ENCODE measurements at places on chromosomes 7 and 10.

DNA sequence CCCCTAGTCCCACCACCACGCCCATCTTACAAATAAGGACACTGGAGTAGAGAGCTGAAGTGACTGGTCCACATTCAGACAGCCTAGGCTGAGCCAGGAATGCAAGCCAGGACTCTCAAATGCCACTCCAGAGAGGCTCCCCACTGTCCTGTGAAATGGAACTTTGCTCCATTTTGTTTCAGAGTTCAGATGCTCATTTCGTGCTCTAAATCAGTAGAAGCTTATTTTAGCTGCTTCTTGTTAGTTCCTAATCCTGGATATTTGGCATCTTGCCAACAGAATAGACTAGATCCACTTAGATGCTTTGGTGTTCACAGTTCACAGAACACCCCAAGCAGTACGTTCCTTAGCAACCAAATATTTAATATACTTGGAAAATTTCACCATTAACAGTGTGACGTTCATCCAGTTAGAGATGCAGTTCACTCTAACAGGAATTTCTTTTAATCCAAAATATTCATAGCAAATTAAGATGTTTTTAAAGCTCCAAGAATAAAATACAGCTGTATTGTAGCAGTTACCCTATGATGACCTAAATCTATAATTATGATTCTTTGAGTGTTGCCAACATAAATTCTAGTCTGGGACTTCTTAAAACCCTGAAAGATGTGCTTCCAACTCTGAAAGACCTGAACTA is 7.3 kb downstream of the MMP21 start:
- no peak for DNase-seq

DNA sequence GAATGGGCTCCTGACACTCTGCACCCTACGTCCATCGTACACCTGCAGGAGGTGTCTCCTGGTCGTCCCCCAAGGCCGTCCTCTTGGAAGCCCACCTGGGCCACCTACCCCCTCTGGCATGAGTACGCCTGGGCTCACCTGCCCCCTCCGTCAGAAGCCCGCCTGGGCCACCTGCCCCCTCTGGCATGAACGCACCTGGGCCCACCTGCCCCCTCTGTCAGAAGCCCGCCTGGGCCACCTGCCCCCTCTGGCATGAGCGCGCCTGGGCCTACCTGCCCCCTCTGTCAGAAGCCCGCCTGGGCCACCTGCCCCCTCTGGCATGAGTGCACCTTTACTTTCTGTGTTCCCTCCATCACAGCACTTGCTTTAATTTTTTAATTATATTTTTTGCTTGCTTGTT is 401.2 kb downstream of the PTPRN2 start:
- no peak for DNase-seq

GRCh38 chr10:24916365-24916764 is 36.0 kb downstream of the PRTFDC1 start:
- DNase-seq = no peak

GRCh38 chr7:78261302-78261701 is 462.7 kb downstream of the PHTF2 start:
- no peak for DNase-seq

GRCh38 chr7:83794829-83795228 is 145.9 kb upstream of the SEMA3E start:
- no peak for DNase-seq

DNA sequence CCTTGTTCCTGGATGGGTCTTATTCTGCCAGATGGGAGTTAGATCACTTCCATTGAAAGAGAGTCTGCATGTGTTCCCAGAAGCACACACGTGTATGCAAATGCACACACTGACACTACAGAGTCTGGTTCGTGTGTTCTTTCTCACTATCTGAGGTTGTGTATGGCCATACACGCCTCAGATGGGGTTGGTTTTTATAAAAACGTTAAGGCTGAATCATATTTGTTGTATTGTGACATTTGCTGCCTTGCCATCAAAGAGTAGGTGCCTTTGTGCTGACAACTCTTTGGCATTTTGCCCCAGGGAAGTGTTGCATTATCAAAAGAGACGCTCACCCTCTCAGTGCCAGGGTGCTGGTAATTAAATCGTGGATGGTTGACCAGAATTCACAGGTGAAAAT is 37.7 kb upstream of the HDAC9 start:
- no peak for DNase-seq

DNA sequence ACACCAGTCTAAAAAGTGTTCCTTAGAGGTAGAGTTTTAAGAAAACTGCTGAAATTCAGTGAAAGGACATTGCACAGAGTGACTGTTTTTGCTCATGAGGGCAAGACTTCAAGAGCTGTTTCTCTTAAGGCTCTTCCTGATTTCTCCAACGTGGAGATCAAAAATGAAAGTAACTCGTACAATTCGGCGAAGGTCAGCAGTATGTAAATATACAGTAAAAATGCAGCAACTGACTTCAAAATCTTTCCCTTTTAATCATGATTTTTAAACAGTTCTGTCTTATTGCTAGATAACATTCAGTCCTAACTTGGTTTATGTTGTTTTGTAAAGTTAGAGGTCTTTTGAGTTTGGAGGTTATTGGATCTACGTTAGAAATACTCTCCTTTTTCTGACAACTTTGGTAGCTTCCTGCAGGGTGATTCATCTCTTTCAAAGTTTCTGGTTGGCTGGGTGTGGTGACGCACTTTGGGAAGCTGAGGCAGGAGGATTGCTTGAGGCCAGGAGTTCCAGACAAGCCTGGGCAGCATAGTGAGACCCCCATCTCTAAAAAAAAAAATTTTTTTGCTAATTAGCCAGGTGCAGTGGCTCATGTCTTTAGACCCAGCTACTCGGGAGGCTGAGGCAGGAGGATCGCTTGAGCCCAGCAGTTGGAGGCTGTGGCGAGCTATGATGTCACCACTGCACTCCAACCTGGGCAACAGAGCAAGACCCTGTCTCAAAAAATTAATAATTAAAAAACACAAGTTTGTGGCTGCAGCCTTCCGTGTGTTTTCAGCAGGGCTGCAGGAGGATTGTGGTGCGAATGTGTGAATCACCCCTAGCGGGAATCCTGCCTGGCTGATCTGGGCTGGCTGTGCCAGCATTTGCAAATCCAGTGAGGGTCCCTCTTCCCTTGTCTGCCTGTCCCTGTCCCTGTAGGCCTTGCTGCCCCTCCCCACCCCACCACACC is 29.2 kb upstream of the AP5Z1 start:
- DNase-seq = no peak

DNA sequence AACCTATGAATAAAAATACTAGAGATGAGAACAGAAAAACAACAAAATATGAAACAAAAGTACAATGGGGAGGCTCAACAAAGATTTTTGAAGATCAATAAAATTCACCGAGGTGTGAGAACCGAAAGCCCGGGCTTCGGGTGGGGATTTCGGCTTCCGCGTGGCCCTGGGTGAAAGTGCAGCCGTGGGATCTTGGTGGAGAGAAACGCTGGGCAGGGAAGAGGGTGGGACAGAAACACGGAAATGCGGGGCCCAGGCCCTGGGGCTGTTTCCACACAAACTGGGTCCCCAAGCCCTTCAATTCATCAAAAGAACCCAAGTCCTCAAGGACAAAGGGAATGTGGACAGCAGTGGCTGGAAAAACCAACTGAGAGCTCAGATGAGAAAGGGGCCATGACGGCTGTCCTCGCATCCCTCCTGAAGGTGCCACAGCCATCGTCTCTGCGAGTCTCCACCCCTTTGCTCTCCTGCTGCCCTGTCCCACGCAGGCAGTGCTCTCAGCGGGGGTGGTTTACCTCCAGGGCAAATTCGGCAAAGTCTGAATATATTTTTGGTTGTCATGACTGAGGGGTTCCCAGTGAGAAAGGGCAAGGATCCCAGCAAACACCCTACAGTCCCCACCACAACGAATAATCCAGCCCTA is 19.7 kb downstream of the FOXL3 start:
- DNase-seq = no peak

- DNase-seq = no peak
Observed at GRCh38 chr7:88151119-88151790, 68.6 kb downstream of the SRI start.

- DNase-seq = no peak
Observed at GRCh38 chr7:54180796-54181195, 361.4 kb upstream of the VSTM2A start.
